Epithelial cell of esophagus (primary cell): ENCODE measurements at places on chromosomes 3 and 15.
A peak's percentile ranks its signal among the peaks of the same experiment; 100 is the strongest.

GRCh38 chr3:189365609-189366564, 194.1 kb downstream of the TPRG1 start:
- no peak for DNase-seq

DNA sequence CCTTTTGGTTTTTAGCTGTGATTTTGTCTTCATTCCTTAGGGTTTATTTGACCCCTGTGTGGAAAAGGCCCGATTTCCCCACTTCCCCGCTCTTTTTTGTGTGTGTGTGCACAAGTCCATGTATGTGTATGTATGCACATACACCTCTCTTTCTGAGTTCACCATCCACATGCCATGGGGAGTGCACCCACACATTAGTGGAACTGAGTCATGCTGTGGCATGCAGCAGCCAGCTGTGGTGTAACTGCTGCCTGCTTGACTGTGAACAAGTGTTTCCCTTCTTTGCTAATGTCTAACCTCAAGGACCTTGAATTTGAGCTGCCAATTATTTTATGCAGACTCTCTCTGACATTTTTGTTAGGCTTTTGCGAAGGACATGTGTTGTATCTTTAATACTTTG, 434.9 kb upstream of the TPM1 start:
- peak; percentile 85 for DNase-seq

DNA sequence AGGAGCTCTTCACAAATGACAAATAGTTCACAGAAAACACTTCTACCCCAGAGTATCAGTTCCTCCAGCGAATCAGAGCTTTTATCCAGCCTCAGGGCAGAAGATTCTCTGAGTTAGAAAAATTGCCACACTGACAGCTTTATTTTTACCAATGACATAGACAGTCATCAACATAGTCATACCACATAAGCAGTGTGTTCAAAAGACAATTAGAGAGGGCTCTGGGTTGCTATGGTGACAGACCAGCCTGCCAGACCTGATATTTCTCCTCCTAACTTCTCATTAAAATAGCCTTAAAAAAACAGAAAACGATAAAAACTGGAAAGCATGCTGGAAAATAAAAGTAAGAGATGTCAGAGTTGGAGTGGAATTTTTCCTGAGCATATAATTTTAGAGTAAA, 45.9 kb upstream of the COL6A5 start:
- no peak for DNase-seq

- DNase-seq: no peak
Measured at GRCh38 chr3:55668359-55668758, 181.3 kb upstream of the WNT5A start.

DNA sequence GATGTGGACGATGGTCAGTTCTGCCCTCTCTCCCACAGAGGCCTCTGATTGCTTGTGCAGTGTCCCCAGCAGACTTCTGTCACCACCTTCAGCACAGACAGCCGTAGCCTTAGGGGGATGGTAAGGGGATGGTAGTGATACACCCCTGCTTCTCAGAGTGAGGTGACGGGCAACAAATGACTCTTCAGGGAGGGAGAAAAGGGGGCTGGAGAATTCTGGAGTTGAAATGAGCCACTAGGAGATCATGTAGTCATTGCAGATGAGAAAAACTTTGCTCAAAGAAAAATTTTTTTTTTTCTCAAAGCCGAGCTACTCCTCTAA, 29.6 kb upstream of the TIMP4 start:
- DNase-seq: no peak

DNA sequence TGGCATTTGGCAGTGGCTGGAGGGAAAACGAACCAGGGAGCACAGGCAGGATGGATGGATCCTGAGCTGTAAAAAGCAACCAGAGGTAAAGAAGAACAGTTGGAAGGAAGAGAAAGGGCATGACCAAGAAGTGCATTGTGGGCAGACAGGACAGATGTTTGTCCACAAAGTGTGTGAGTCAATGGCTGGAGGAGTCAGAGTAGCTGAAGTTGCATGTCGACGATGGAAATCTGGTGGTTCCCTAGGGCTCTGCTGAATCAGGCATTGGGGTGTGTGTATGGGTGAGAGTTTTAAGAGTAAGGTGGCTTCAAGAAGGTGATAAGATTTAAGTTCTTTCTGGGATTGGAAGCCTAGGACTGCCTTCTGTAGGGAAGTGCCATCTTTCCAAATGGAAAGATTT, 214.0 kb upstream of the BHLHE40 start:
- peak; percentile 18 for DNase-seq
